ENCODE measurements at places on chromosomes 13 and 19.

- DNase-seq: no peak
Measured at GRCh38 chr13:80109303-80109702, 231.6 kb downstream of the SPRY2 start.

DNA sequence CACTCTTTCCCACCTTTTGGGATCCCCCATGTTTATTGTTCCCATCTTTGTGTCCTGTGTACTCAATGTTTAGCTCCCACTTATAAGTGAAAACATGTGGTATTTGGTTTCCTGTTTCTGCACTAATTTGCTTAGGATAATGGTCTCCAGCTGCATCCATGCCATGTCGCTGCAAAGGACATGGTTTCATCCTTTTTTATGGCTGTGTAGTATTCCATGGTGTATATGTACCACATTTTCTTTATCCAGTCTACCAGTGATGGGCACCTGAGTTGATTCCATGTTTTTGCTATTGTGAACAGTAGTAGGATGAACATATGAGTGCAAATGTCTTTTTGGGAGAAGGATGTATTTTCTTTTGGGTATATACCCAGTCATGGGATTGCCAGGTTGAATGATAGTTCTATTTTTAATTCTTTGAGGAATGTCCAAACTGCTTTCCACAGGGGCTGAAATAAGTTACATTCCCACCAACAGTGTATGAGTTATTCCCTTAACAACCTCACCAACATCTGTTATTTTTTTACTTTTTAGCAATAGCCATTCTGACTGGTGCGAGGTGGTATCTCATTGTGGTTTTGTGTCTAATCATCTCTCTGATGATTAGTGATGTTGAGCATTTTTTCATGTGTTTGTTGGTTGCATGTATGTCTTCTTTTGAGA is 55.7 kb upstream of the MEDAG start:
- DNase-seq: no peak

DNA sequence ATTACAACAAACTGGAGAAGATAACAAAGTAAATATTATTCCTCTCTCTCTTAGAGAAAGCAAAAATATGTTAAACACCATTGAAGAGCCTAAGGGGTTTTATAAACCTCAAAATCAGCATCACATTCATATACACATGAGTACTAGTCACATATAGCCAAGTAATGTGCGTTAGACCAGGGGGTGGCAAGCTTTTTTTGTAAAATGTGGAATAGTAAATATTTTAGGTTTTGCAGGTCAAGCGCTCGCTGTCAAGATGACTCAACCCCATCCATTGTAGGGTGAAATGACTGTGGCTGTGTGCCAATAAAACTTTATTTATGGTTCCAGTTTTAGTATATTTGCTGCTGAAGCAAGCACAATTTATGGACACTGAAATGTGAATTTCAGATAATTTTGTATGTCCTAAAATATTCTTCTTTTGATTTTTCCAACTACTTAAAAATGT is 21.7 kb downstream of the RFX2 start:
- no peak for DNase-seq

- no peak for DNase-seq
Measured at GRCh38 chr13:54175466-54175865, 1146.9 kb downstream of the OLFM4 start.

GRCh38 chr13:42569576-42570344 is 4.2 kb upstream of the TNFSF11 start:
- no peak for DNase-seq

GRCh38 chr19:23314505-23315251 is 64.5 kb upstream of the ZNF724 start:
- no peak for DNase-seq

DNA sequence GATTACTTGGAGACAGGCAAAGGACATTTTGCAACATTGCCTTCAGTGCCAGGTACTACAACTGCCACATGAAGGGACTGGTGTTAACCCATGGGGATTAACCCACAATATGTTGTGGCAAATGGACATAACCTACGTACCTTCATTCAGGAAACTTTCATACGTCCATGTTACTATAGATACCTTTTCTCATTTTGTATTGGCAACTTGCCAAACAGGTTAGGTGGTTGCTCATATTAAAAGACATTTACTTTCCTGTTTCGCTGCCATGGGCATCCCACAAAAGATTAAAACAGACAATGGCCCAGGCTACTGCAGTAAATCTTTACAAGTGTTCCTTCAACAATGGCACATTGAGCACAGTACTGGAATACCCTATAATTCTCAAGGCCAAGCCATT is 925.3 kb downstream of the SLITRK6 start:
- no peak for DNase-seq

DNA sequence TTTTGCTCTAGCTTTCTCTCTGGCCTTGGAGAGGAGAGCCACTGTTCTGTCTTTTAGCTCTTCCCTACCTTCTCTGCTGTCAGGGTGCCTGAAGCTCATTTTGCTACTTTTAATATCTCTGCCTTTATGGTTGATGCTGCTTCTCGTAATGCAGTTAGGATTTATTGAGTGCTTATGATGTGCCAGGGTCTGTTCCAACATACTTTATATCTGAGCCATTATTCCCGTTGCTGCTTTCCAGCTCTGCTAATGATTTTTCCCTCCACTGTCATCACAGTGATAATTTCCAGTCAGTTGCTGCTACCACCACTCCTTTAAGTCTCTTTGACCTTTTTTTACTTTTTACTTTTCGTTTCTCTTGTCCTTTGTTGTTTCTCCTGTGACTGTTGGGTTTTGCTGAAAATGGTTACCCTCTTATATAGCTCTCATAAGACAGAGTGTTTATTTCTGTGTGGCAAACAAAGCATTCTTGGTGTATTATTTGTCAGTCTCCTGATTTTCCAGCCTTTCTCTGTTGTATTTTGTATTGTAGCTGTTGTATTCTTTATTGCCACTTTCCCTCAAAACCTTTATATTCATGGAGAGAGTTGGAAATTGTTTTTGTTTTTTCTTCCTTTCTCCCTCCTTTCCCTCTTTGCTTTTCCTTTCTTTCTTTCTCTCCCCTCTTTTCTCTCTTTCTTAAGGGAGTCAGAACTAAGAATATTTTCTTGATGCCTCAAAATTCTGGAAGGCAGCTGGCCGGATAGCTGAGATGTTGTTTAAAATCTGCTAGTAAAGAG is 37.4 kb downstream of the COG6 start:
- DNase-seq: no peak

DNA sequence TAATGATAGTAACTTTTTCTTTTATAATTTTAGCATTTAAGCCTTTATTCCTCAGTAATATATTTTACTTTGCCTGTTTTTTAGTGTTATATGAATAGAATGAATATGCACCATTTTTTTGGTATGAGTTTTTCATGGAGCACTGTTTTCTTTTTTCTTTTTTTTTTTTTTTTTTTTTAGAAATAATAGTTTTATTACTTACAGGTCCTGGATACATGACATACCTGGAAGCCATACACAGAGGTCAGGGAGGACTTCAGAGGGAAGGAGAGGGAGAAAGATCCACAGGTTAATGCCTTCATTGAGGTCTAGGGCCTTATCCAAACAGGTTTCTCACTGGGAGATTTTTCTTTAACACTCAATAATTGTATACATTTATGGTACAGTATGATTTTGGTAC is 26.4 kb downstream of the KCTD4 start:
- no peak for DNase-seq

DNA sequence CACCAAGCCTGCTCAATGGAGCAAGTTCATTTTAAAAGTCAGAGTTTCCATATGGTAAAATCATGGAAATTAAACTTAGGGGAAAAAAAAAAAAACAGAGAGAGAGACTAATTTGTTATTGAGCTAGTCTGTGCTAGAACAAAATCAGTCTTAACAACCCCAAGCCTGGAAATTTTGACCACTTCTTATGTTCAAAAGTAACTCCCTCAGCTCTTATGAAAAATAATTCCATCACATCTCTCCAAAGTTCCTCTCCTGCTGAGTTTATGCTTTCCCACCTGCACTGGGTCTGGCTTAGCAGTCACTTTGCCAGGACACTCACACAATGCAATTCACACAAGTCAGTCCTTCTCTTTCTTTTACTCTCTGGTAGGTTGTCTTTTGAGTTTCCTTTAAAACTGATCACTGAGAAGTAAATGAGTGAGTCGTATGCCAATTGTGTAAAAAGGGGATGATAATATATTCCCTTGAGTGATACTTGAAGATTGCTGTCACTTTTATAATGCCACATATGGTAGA is 92.6 kb downstream of the ENOX1 start:
- DNase-seq: no peak

- no peak for DNase-seq
Measured at GRCh38 chr19:29581398-29581797, 24.7 kb upstream of the POP4 start.

DNA sequence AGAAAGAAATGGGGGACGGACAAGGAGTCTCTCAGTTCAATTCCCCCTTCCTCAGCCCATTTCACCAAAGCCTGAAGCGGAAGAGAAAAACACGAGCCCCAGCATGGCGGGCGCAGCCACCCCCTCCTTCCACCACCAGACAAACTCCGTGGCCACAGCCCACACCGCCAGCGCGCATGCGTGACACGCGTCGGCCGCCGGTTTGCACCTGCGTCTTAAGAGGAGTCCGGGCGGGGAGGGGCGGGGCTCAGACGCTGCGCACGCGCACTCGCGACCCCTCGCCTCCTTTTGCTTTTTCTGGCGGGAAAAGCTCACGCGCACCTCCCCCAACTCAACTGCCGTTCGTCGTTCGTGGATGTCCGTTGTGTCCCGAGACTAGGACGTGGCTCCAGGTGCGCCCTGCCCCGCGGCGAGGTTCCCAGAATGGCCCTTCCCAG is at the start of gene KASH5:
Gene KASH5 (plus strand): TSS at position 314 of the 437 bp plus-strand sequence. CDS start 2,635 bp downstream, outside the sequence.
- DNase-seq: peak; percentile 94

DNA sequence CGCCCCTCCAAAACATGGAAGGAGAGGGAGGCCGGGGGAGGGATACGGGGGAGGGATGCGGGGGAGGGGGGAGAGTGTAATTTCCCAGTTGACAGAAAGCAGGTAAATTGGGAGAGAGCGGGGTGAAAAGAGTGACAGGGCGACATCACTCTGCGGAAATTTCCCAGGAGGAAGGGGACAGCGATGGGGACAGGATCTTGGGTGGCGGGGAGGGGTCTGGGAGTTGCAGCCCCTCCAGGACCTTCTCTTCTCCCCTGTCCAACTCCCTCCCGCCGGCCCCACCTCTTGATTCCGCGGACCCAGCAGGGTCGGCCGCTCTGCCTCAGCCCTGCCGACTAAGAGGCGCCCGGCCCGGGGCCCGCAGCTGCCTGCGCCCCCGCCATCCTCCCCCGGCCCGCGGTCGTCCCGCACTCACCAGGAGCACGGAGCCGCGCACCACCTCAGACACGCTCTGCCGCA is 108.0 kb upstream of the DOCK9 start:
- DNase-seq: no peak

DNA sequence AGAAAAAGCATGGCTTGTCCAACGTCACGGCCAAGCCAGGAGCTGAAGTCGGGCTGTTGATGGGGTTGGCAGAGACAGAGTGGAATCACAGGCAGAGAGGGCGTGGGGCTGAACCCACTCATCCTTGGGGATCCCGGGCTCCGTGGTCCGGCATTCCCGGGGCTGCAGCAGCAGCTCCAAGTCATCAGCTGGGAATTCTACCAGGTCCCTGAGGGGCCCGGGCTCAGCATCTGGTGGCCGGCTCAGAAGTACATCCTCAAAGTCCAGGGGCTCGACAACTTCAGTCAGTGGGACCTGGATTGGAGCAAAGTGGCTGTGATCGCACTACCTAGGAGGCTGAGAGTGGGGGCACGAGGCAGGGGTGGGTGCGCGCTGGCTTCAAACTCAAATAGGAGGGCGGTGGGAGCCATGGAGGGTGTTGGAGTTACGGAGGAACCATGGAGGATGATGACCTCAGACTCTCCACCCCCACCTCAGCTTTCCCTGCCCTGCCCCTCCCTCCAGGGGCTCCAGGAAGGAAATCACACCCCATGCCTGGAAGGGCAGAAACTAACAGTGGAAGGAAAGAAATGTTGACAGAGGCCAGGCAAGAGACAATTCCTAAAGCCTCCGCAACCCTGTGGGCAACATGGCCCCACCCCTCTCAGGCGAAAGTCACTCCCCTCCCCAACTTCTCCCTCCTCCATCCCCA is 9.5 kb downstream of the DOCK6 start:
- no peak for DNase-seq

GRCh38 chr13:111183959-111184358 is 68.8 kb downstream of the ARHGEF7 start:
- DNase-seq: no peak

GRCh38 chr19:30385666-30386065 is 13.5 kb downstream of the ZNF536 start:
- no peak for DNase-seq

DNA sequence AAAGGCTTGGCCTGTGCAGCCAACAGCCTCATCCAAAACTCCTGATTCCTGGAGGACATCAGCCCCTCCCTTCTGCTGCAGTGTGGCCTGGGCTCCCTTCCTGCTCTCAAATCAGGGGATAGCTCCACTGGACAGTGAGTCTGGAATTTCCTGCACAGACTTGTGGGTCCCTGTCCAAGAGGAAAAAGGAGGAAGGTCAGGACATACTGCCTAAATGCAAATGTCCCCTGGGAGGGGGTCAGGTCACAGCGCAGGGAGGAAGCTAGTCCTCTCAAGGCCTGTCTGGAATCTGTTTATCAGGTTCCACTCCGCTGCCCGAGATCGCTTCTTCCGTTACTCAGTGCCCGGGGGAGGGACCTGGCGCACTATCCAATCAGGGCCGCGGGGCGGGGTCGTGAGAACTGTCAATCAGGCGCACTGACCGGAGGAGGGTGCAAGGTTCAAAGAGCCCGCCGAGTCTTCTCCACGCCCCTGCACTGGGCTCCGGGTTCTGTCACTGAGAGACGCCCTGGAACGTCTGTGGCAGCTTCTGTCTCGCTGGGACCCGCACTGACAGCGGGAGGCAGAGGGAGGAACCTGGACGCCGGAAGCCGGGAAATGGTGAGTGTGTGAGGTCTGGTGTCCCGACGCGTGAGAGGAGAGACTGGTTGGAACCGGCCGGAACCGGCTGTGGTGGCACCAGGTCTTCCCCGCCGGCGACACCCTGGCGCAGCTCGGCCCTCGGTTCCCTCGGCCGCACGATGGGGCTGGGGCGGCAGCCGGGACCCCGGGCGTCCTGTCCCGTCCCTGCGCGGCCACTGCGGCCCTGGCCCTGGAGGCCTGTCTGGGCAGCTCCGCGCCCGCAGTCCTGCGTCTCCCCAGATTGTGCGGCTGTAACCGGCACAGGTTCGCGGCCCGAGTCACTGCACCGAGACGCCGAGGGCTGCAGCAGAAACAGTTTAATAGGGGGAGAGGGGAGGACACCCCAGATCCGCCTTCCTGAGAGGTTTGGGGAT is at the start of gene ZNF441:
Gene ZNF441 (plus strand): TSS at position 404 of the 995 bp plus-strand sequence. CDS start 194 bp downstream, at position 598.
- peak; percentile 94 for DNase-seq

GRCh38 chr19:2795827-2796658 is 10.7 kb downstream of the THOP1 start:
- no peak for DNase-seq

- no peak for DNase-seq
Measured at GRCh38 chr13:34546344-34547250, 395.5 kb upstream of the NBEA start.
